ENCODE measurements at places on chromosomes 2 and 18.

DNA sequence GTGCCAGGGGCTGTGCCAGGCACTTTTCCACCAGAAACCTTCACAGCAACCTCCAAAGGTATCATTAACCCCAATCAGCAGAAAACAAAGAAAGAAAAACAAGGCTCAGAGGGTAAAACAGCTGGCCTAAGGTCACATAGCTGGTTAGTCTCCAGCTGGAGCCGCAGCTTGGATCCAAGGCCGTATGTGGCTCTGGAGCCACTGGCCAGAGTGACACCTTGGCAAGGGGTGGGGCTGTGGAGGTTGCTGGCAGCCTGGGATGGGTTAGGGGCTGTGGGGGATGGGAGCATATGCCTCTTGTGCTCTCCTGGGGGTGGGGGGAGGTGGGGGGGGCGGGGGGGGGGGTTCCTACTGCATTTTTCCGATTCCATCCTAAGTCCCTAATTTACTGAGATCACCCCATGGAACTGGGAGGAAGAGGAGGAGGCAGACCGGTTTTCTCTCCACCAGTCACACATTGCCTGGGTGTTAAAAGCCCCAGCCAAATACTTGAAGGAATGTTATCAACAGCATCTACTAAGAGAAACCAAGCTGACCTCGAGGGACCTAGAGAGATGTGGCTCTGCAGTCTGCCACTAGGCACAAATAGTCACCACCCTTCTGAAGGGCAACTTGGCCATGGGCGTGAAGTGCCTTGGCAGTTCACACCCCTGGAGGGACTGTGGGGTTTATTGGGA lies 8.0 kb downstream of the HAAO start:
- no peak for DNase-seq

DNA sequence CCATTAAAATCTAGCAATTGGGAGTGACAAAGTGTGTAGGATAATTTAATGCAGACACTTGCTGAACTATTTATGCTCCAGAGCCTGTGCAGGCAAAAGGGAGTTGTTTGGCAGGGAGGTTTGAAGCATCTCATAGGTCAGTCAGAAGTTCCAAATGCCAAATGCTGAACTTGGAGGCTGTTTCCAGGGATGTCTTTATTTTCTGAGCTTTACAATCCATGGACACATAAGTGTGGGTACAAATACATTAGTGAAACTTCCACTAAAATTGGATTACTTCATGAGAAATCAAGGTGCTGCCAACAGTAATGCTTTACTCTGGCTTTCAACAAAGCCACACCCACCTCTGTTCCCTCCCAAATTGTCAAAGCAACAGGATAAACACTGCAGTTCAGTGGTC lies 422.1 kb upstream of the SETBP1 start:
- no peak for DNase-seq

DNA sequence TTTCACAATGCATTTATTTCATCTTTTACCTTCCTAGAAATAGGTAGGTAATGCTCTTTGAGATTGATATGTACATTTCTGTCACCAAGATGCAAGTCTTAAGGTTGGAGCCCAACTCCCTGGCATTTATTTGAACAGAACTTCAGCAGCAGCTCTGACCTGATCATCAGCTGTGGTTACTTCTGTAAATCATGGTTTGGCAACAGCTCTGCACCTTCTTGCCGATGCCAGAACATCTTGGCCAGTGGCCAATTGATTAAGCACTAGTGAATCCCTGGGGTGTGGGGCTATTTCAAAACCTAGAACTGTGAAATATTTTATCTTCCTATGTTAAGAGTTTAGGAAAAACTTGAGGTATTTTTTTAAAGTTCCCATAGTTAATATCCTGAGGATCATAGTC lies 124.8 kb upstream of the NYAP2 start:
- DNase-seq, result no peak

DNA sequence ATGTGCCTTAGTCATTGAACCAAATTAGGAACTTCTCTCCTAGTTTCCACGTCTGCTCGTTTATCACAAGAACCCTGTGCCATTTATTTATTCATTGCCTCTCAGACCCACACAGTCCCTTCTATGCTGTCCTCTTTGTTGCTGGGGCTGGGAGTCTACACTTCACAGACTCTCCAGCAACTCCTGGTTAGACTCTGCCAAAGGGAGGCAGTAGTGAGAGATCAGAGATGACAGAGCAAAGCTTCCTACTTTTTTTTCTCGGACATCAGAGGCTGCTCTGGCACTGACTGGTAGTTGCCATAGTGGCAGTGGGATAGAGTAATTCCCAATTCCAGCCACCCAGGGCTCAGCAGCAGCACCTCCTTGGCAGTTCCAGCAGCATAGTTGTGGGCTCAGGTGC lies 277.5 kb downstream of the BCL11A start:
- DNase-seq, result no peak

DNA sequence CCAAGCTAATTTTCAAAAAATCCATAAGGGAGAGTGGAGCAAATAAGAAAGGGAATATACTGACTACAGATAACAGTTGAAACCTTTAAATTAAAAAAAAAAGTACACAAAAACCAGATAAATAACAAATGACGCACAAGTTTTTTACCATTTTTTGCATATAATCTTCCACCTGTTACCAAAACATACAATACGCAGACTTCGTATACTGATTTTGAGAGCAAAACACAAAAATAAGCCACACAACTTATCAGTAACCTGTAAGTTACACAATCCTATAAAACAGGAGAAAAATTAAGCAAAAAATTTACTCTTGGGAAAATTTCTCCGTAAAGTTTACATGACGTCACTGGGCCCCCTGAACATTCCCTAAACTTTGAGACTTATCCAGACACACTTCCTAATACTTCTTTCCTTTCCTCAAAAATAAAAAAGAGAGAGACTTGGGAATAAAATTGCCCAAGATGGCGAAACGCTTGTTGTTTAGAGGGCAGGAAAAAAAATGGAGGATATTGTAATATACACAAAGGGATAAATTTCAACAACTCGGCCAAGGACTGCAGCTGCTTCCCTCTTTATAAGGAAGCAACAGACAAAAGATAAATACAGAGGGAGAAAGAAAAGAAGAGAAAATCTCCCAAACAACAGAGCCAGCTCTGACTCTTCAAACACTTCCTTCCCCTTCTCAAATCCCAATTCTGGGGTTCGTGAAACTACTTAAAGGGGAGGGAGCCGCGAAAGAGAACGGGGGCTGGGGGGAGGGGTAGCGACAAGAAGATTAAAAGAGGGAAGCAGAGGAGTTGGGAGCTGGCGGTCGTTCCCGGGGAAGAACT lies 1.6 kb downstream of the BAZ2B start:
- DNase-seq, result no peak

- no peak for DNase-seq
Measured at GRCh38 chr18:59951591-59951990, 51.8 kb downstream of the PMAIP1 start.

DNA sequence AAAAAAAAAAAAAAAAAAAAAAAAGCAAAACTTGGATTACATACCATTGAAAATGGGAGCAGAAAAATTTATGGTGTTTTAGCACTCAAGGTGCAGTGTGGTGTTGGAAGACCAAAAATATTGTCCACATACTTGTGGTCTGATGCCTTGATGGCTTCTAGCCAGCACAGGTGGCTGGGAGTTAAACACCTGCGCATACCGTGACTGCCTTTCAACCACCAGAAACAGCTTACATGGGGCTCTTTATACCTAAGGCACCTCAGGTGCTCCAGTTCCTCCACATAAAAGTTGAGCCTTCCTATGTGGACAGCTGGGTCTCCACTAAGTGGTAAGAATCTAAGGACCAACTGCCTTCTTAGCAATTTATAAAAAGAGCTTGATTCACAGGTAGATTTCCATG lies 802.6 kb upstream of the CELF4 start:
- DNase-seq, result no peak

DNA sequence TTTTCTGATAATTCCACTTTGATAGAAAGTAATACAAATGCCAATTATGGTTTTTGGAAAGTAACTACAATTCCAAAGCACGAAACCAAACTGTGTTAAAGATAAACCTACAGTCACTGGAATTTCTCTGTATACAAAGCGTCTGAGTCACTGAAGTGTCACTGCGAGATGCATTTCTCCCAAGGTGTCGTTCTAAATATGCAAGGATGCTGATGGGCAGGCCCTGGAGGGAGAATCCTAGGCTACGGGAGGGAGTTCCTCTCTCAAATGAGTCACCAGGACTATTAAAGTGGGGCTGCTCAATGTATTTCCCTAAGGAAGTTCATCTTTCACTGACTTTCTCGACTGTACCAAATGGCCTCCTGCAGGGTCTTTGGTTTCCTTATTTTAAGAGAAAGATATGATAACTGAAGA lies 163.8 kb upstream of the STK17B start:
- DNase-seq, result no peak

GRCh38 chr18:76490033-76490432 lies 5.0 kb downstream of the ZNF516 start:
- no peak for DNase-seq

DNA sequence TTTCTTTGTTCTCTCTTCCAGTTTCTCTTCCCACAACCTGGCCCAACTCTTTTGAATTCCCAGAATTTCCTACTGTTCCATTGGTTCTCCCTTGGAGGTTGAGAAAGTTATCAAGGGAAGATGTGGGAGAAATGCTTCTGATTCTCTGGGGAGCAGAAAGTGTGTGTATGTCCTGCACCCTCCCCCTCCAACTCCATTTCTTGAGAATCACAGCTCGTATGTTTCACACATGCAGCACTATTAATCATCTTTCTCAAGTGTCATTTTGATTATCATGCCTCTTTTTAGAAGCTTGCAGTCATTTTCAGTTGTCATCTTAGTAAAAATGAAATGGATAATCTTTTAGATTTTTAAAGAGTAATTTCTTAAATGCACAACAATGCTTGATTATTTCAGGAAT lies 296.8 kb upstream of the SLC39A10 start:
- no peak for DNase-seq

- DNase-seq, result no peak
Measured at GRCh38 chr2:156652691-156653090, 216.5 kb downstream of the GPD2 start.

DNA sequence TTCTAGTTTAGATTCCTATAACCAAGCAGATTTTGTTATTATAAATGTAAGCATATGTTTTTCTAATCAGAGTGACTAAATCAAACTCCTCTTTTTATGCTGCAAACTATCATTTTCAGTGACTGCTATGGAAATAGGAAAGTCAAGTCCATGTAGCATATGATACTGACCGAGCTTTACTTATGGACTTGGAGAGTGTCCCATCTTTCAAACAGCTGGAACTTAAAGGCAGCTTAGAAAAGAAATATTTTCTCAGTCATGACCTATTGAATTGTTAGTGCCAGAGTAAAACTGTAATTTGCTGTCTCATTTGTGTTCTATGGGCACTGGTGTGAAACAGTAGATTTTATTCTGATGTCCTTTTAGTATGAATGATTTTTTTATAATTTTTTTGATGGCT lies 76.7 kb downstream of the PHLPP1 start:
- DNase-seq, result no peak

- no peak for DNase-seq
Measured at GRCh38 chr2:144099780-144100377, 420.0 kb downstream of the ZEB2 start.

DNA sequence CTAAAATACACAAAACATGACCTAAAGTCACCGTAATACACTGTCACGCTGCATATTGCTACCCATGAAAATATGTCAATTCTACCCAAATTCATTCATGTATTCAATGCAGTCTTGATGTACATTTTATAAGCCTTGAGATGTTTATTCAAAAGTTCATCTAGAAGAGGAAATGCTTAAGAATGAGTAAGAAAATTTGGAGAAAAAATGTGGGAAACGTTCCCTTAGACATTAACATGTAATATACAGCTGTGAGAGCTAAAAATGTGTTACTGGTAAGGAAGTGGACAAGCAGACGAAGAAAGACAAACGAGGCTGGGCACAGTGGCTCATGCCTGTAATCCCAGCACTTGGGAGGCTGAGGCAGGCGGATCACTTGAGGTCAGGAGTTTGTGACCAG lies 37.3 kb downstream of the THAP4 start:
- no peak for DNase-seq

GRCh38 chr2:20567159-20567925 lies 83.6 kb downstream of the HS1BP3 start:
- no peak for DNase-seq

DNA sequence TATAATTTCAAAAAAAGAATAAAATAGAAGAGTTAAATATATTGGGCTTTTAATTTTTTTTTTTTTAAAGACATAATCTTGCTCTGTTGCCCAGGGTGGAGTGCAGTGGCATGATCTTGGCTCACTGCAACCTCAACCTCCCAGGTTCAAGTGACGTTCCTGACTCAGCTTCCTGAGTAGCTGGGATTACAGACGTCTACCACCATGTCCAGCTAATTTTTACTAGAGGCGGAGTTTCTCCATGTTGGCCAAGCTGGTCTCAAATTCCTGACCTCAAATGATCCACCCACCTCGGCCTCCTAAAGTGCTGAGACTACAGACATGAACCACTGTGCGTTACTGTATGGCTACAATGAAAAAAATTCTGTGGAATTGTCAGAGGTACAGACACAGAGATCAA lies 98.1 kb upstream of the RGPD4 start:
- no peak for DNase-seq

- DNase-seq, result no peak
Measured at GRCh38 chr2:117785740-117786139, 28.8 kb upstream of the DDX18 start.

DNA sequence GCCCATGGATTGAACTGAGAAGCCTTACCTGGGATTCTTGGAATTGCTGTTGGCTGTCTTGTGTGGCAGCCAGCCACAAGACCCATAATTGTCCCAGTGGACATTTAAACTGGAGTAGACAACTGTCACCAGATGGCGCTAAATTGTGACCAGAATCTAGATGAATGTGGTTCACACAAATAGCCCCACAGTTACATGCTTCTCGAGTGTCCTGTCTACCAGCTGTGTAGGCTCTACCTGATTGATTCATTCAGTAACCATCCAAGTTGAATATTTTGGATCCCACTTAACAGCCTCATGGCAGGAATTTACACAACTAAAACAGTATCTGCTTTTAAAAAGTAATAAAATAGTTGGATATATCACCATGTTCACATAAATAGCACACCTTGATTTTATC lies 73.2 kb downstream of the MAP4K4 start:
- DNase-seq, result no peak

DNA sequence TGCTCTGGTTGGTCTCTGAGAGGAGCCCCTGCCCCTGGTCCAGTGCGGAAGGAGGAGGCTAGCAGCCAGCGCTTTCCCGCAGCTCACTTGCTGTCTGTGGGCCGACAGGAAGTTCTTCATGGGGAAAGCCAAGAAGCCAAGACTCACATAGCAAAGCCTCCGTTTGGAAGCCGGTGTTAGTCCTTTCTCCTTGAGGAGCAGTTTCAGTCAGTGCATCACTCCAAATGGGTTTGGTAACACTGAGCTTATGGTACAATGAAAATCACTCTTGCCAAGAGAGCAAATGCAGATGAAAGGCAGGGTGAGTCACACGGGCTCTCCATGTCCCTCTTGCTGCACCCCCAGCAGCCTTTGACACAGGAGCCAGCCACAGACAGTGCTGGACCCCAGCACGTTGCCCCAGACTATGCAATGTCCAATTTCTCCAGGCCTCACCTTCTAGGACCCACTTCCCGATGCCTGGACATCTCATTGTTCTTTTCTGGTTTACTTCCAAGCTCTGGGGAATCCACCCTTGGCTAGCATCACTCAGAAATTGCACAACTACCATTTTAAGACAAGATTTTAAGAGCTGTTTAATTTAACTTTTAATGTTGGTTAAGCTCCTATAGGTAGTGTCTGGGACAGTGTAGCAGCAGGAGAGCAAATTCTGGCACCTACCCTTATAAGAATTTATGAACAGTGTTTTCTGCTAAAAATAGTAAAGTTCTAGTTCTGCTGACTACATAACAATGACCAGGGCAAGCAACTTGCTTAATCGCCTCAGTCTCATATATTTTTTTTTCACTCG lies 174.9 kb downstream of the ASB1 start:
- no peak for DNase-seq

- no peak for DNase-seq
Measured at GRCh38 chr18:26487437-26487836, 60.9 kb downstream of the KCTD1 start.

Measured in cortex of kidney (tissue), 1 donor.